ENCODE measurements at places on chromosomes 3 and 15.

- DNase-seq, result no peak
These were observed 647.1 kb downstream of the NTRK3 start for GRCh38 chr15:87609474-87609873.

- no peak for DNase-seq
These were observed 2.6 kb downstream of the TNIK start for GRCh38 chr3:171457607-171458061.

DNA sequence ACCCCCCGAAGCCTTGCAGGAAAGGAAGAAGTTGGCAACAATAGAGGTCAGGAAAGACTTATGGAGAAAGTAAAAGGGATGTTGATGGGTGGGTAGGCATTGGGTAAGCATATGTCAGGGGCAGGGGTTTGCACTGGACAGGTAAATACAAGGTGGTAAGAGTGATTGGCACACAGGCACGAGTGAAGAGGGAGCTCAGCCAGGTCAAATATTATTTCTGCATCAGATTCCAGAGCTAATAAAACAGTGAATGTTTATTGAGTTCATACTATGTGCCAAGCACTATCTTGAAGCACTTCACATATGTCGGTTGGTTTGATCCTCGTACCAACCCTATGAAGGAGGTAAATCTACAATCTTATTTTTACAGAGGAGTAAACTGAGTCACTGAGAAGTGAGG, 6.6 kb downstream of the CLSTN2 start:
- DNase-seq, result no peak

- DNase-seq, result no peak
These were observed 54.3 kb downstream of the DGKG start for GRCh38 chr3:186307594-186308221.

GRCh38 chr15:45637552-45638033, 2.8 kb downstream of the SQOR start:
- peak; percentile 42 for DNase-seq

DNA sequence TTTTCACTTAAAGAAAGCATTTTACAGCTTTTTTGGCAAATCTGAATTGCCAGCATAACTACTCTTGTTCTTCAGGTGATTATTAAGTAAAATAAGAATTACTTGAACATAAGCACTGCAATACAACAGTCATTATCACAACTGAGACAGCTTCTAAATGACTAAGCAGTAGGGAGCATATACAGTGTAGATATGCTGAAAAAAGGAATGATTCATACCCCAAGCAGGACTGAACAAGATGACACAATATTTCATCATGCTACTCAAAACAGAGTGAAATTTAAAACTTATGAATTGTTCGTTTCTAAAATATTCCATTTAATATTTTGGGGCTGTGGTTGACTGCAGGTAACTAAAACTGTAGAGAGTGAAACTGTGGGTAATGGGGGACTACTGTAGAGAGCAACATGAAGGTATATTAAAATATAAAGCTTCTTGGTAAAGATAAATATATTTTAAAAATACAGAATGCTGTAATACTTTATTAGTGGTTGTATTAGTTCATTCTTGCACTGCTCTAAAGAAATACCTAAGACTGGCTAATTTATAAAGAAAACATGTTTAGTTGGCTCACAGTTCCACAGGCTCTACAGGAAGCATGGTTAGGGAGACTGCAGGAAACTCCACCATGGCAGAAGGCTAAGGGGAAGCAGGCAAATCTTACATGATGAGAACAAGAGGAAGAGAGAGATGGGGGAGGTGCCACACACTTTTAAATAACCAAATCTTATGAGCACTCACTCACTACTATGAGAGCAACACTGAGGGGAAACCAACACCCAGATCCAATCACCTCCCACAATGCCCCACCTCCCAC, 84.8 kb downstream of the DCLK3 start:
- no peak for DNase-seq

DNA sequence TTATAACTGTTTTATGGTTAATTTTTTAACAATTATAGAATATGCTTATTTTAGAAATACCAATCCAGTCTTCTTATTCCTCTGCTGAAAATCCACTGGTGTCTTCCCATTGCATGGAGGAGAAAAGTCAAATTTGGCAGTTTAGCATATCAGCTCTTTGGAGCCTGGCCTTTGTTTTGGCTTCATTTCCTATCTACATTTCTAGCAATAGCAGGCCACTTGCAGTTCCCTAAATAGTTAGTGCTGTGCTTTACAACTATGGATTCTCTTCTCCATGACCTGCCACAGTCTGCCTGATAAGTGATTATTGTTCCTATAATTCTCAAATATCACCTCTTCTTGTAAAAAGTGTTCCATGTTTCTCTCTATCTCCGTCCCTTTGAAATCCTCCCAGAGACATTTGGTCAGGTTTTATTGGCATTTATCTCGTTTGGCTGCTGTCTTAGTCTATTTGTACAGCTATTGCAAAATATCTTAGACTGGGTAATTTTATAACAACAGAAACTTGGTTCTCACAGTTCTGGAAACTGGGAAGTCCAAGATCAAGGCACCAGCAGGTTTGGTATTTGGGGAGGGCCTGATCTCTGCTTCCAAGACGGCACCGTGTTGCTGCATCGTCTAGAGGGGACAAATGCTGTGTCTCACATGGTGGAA, 8.2 kb upstream of the SEC22A start:
- no peak for DNase-seq

- no peak for DNase-seq
These were observed 1435.2 kb upstream of the CADM2 start for GRCh38 chr3:83523470-83524073.

GRCh38 chr3:45317710-45318109, 70.7 kb upstream of the LARS2 start:
- DNase-seq, result no peak

DNA sequence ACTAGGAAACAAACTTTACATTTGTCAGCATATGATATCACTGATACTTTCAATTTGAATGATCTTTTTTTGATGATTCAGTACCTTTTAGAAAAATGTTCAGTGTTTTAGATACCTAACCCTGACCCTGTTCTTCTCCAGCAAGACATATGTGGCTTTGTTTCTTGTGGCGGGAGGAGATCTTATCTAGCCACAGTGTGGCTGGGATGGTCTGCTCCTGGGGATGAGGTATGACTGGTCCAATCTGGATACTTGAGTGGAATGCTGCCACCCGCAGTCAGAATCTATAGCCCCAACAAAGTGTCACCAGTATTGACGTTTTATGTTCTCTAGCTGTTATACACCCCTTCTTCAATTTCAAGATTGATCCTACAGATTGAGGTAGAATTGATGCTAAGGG, 439.0 kb upstream of the GOLIM4 start:
- no peak for DNase-seq

DNA sequence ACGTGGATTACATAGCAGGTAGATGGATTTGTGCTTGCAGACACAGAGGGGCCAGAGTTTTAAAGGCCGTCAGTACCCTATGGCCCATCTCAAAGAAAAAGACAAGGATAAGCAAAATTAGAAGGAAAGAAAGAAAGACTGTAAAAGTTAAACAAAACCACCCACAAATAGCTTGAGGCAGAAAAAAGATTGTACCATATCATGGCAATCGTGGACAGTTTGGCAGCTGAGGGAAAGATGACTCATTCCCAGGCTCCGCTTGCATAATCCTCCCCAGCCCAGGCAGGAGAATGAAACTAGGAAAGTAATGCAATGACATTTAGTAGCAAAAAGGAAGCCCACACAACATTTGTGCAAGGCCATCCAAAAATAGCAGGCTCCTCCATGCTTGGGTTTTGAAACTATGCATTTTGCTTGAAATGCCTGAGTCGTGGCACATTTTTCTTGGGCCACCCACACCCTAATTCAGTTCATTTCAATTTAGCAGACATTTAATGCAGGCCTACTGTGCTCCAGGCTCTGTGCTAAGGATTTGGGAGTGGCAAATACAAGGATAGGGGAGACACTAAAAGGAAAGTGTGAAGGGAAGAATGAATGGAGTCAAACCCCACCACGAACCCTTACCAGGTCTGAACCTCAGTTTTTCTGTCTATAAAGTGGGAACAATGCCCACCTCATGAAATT, 40.9 kb upstream of the SMAD3 start:
- DNase-seq, result no peak

DNA sequence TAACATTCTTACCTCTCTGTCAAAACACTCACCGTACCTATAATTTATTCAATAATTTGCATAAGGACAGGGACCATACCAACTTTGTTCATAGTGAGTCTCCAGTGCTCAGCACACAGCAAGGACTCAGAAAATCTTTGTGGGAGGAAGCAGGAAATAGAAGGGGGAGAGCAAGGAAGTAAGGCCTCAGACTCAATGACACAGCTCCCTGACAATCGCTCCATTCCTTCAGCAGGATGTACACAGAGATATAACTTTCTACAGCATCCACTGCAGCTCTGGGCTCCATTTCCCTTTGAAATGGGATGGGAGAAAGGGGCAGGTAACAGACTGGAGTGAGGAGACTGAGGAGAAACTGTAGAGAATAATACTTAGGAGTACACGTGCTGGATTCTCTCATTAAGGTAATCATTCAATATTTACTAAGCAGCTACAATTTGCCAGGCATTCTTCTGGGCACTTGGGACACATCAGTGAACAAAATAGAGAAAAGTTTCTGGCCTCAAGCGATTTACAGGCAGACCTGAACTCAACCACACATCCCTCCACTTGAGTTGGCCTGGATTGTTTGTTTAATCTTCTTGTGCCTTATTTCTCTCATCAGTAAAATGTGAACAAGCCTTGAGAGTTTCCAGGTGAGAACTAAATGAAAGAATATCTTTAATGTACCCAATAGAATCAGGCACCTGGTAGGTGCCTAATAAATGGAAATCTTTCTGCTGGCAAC, 330.3 kb upstream of the THBS1 start:
- no peak for DNase-seq

DNA sequence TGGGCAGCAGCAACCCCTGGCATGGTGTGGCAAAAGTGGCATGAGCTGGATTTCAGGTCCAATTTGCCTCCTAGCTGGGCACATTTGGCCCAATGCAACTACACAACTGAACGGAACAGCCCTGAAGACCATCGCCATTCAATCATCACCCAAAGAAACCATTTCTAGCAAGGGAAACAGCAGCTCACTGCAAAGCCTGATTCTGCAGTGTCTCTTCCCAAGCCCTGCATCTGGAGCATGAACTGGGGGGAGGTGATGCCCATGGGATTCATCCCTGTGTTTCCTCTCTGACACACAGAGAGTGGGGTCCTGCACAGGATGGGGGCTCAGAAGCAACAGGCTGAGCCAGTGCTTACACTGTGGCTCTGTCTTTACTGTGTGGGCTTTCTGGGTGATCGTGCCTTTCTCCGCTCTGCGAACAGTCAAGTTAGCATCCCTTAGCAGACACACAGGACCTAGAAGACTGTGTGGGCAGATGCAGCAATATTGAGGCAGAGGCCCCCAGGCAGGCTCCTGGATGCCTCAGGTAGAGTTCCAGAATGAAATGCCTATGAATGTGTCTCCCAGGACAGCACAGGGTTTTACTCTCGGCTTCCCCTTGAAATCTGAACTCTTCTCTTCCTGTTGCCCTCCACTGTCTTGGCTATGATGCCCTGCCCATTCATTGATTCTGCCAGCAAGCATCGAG, 91.1 kb upstream of the ALDH1A3 start:
- DNase-seq, result no peak

- no peak for DNase-seq
These were observed 21.7 kb downstream of the SSR3 start for GRCh38 chr3:156533205-156533604.

DNA sequence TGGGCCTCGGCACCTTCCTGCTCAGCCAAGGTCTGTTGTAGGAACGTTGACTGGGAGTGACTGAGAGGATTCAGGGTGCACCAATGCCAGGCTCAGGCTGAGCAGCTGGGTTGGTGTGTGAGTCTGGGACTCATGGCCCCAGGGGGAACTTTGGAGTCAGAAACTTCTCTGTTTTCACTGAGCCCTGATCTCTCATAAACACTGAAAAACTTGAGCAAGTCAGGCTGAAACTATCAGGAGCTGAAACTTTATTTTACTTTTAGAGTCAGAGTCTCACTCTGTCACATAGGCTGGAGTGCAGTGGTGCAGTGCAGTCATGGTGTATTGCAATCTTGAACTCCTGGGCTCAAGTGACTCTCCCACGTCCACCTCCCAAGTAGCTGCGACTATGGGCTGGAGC, 3.0 kb downstream of the TRAK1 start:
- no peak for DNase-seq

DNA sequence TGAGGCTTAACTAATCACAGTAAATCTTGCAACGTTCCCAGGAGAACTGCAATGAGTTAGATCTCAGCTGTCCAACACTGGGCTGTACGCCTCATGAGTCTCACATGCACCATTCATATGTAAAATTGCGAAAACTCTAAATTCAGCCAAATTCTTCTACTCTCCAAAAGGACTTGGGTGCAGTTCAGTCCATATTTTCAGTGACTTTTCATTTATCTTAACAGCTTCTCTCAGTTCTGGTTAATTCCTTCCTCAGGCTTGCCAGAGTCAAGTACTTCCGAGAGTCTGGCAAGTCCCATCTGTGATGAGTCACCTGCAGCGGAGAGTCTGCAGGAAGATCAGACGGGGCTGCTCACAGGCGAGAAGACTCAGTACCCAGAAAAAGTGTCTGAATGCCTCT, 11.5 kb downstream of the CCDC80 start:
- DNase-seq, result no peak

GRCh38 chr3:134666466-134666865, 15.6 kb upstream of the KY start:
- DNase-seq, result no peak

GRCh38 chr15:90871139-90871715, 2.8 kb downstream of the FURIN start:
- DNase-seq, result no peak

DNA sequence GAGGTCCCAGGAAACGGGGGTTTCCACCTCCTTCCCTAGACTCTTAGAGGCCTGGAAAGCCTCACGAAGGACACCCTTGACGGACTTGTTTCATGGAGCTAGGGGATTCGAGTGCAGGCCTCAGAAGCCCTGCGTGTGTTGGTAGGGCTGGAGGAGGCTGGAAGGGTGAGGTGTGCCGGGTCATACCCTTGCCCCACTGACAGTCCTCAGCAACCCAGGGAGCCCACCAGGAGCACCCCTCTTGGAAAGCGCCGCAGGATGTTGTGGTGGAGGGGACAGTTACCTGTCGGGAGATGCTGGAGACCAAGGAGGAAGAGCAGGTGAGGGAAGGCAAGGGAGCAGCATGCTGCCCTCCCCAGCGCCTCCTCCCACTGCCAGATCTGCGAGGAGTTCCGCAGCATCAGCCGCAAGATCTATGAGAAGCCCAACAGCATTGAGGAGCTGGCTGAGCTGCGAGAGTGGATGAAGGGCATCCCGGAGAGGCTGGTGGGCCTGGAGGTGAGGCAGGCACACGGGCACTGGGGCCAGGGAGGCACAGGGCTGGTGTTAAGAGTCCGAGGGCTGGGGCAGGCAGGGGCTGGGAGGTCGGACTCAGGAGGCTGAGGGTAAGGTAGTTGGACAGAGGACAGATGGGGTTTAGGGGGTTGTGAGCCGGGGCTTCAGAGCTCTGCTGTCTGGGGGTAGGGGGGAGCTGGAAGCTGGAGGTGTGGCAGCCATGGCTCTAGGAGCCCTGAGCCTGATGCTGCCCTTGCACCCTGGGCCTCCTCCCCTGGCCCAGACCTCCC, 33.7 kb downstream of the DNAH1 start:
- DNase-seq, result no peak
